Right cardiac atrium (tissue), 5 donors: ENCODE measurements at places on chromosomes 12 and 14. TPM values are rescaled to one million over a fixed set of nuclear protein-coding genes. Genes with fewer than 3 reads are reported as not detected.

Gene KRR1
- polyA plus RNA-seq: 7.3 TPM

Gene OR4E2
- not detected for polyA plus RNA-seq

Gene BLOC1S1
- polyA plus RNA-seq: 205 TPM

Gene IL26
- not detected for polyA plus RNA-seq

Gene SLC6A15
- 0.02 TPM for polyA plus RNA-seq
